ENCODE measurements at places on chromosomes 5 and 9.
A peak's percentile ranks its signal among the peaks of the same experiment; 100 is the strongest.

DNA sequence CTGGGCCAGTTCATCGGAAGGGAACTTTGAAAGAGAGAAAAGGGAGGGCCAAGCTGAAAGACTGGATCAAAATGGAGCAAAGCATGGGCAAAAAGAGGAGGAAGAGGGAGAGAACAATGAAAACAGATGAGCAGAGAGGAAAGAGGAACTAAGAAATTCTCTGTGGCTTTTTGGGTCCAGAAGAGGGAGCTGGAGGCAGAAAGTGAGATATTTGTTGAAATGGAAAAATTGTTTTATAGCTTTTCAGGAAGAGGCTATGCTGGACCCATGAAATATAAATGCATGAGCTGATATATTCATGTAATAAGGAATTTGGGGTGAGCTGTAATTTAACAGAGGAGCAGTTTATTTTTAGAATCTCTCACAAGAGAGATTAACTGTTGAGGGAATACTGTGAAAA is 457.3 kb downstream of the DMAC1 start:
- no peaks in the 10 kb centered on the region for H3K36me3 ChIP-seq
- no peak for DNase-seq
- no peaks in the 10 kb centered on the region for H3K4me1 ChIP-seq
- H3K27ac ChIP-seq = no peak overlapping the region
- no peaks in the 10 kb centered on the region for H3K27me3 ChIP-seq

GRCh38 chr5:100746730-100747129 is 156.4 kb downstream of the ST8SIA4 start:
- no peak overlapping the region for H3K27ac ChIP-seq
- no peak for DNase-seq
- no peaks in the 10 kb centered on the region for H3K36me3 ChIP-seq
- no peaks in the 10 kb centered on the region for H3K4me1 ChIP-seq

DNA sequence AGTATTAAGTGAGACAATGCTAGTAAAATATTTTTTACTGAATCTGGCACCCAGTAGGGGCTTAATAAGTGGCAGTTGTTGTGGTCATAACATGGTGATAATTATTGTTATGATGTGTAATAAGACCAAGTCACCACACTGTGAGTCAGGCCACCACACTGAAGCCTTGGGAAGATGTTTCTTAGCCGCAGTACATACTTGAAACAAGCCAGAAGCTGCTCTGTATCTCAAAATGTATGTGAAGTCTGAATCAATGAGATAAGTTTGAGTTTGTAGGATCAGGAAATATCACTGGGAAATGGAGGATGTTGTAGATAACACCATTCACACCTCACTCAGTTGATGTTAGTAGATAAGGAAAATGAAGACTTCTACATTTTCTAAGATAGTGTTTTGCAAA is 51.3 kb upstream of the PTPN3 start:
- no peak overlapping the region for H3K4me3 ChIP-seq
- no peak for DNase-seq
- no peaks in the 10 kb centered on the region for H3K36me3 ChIP-seq

DNA sequence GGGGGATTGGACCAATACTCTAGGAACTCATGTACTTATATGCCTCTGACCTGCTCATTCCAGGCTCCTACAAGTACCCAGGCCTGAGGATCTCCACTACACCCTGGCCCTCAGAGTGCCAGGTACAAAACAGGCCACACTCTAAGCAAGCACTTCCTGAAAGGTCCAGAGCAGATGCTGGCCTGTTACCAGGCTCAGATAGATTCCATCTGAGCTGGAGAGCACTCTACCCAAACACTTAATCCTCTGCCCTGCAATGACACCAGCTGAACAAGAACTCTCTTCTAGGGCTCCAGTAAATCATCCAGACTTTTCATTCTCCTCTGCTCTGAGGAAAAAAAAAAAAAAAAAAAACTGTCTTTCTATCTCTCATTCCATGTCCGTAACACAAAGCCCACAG is 2.9 kb downstream of the P4HA2 start:
- H3K4me3 ChIP-seq = no peak overlapping the region
- DNase-seq = no peak
- peaks cover 81% of the 10 kb centered on the region for H3K4me1 ChIP-seq
- H3K27me3 ChIP-seq = no peaks in the 10 kb centered on the region

- H3K4me3 ChIP-seq = peak overlapping the region; percentile 41
- H3K36me3 ChIP-seq = no peaks in the 10 kb centered on the region
- no peaks in the 10 kb centered on the region for H3K27me3 ChIP-seq
- no peak for DNase-seq
Measured at GRCh38 chr9:127927988-127928675, 2.4 kb downstream of the PIP5KL1 start.

DNA sequence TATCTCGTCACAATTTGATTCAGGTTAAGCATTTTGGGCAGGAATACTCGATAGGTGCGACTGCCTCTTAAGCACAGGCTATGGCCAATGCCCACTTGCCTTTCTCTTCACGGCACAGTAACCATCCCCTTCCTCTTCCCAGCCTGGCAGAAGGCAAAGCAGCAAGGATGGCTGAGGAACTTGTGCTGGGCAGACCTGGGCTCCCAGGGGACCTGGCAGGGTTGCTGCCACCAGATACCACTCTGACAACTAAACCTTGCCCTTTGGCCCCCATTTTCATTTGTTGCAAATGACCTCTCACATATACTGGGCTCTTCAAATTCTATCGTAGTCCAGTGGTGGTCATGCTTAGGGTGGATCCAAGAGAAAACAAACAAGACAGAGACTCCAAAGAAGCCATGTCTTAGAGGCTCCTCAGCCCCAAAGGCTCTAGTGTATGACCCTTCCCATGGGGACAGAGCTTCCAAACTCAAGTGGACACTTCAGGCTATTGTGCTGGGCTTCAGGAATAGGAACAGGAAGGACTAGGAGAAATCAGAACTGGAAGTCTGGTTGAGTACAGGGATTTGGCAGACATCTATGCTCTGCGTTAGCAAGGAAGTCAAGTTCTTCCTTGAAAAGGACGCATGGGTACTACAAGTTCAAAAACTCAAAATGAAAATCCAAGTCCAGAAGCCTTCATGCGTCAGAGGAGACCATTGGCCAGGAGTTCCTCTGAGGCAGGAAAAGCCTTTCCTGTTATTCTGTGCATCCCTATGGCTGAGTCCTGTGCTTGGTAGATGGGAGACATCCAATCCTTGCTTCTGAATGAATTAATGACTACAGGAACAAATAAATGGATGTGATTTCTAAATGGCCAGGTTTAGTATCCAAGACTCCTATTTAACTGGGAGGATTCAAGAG is 64.6 kb upstream of the PLPP1 start:
- H3K36me3 ChIP-seq = no peaks in the 10 kb centered on the region
- no peaks in the 10 kb centered on the region for H3K27me3 ChIP-seq
- DNase-seq = peak; percentile 86
- H3K27ac ChIP-seq = peak overlapping the region; percentile 78

GRCh38 chr9:36158917-36159316 is 10.3 kb upstream of the CCIN start:
- H3K27ac ChIP-seq = peak overlapping the region; percentile 89
- no peaks in the 10 kb centered on the region for H3K36me3 ChIP-seq
- no peak for DNase-seq

- H3K27me3 ChIP-seq = no peaks in the 10 kb centered on the region
- no peak for DNase-seq
- H3K4me3 ChIP-seq = no peak overlapping the region
Measured at GRCh38 chr5:179151286-179152118, 91.3 kb downstream of the ZNF354C start.

DNA sequence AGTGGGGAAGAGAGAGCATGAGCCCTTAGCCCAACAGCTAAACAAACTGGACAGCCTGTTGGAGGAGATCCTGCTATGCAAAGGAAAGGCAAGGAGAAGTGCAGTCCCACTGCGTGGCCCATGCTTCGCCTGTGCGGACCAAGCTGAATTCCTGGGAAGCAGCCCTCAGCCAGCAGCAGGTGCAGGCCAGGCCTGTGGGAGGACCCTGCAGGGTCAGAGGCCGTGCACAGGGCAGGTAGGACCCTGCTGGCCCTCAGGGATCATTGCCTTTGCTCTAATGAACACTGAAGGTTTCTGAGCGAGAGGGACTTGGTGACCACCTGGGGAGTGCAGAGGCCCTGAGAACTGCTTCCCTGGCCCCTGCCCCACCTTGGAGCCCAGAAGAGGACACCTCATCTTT is 6.0 kb upstream of the SLC6A19 start:
- H3K27ac ChIP-seq = no peak overlapping the region
- H3K27me3 ChIP-seq = no peaks in the 10 kb centered on the region

DNA sequence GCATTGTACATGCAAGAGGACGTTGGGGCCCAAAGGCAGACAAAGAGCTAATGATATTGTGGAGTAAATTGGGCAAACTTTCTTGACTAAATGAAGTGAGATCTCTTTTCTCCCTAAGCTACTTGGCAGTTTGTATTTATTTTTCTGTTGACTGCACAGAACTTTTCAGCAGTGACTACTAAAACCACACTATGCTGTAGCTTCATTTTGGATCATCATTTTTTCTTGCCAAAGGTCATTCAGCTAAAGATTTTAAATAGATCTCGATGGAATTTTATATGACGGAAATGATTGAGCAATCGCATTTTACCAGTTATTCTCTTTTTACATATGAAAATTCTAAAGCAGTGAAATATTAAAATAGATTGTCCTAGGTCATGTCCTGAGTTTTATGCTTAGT is 286.1 kb upstream of the ACTBL2 start:
- no peaks in the 10 kb centered on the region for H3K36me3 ChIP-seq
- no peak overlapping the region for H3K27ac ChIP-seq
- no peaks in the 10 kb centered on the region for H3K4me1 ChIP-seq
- no peak for DNase-seq
- no peak overlapping the region for H3K4me3 ChIP-seq

DNA sequence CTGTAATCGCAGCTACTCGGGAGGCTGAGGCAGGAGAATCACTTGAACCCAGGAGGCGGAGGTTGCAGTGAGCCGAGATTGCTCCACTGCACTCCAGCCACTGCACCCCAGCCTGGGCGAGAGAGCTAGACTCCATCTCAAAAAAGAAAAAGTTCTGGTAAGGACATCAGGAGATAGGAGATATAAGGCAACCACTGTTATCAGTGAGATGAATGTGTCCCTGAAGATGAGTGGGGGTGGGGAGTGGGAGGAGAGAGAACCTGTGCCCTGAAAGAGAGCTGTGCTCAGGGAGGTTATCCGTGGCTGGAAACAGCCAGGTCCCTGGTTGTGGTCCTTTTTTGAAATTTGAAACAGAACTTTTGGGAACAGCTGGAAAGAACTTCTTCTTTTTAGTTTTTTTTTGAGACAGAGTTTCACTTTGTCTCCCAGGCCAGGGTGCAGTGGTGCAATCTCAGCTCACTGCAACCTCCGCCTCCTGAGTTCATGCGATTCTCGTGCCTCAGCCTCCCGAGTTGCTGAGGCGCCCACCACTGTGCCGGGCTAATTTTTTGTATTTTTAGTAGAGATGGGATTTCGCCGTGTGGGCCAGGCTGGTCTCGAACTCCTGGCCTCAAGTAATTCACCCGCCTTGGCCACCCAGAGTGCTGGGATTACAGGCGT is 2.6 kb downstream of the PTPA start:
- H3K36me3 ChIP-seq = no peaks in the 10 kb centered on the region
- no peak overlapping the region for H3K27ac ChIP-seq
- H3K4me1 ChIP-seq = peaks cover 41% of the 10 kb centered on the region
- DNase-seq = no peak
- no peak overlapping the region for H3K4me3 ChIP-seq
- no peaks in the 10 kb centered on the region for H3K27me3 ChIP-seq

DNA sequence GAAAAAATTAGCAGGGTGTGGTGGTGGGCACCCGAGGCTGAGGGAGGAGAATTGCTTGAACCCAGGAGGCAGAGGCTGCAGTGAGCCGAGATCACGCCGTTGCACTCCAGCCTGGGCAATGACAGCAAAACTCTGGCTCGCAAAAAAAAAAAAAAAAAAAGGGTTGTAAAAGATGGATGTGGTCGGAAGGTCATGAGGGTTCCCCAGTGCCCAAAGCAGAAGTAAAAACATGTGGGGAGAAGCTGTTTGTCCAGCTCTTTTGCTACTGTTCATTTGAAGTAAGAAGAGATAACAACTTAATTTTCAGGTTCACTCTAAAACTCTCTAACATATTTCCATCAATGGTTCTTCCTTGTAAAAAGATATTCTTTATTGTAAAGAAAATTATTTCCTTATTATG is 57.1 kb upstream of the GOLPH3 start:
- H3K36me3 ChIP-seq = no peaks in the 10 kb centered on the region
- DNase-seq = no peak
- H3K27ac ChIP-seq = no peak overlapping the region
- H3K4me1 ChIP-seq = peaks cover 39% of the 10 kb centered on the region
- H3K4me3 ChIP-seq = no peak overlapping the region

DNA sequence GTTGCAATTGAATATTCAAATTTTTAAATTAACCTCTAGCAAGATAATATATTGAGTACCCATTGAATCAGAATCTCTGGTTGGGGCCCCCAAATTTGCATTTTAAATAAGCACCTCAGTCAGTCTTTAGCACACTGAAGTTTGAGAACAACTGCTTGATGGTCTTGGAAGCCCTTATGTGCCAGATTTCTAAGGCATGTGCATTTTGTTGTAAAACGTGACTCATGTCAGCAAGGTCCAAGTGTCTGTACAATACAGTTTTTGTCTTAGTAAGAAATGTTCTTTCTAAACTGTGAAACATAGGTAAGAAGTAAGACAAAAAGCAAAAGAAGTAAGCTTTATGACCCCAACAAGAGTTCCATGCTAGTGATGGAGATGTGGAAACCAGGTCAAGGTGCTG is 59.1 kb upstream of the PHF2 start:
- H3K4me3 ChIP-seq = no peak overlapping the region
- no peaks in the 10 kb centered on the region for H3K36me3 ChIP-seq
- H3K4me1 ChIP-seq = peaks cover 3% of the 10 kb centered on the region
- DNase-seq = no peak

GRCh38 chr5:158203261-158203660 is 344.3 kb upstream of the CLINT1 start:
- DNase-seq = no peak
- no peaks in the 10 kb centered on the region for H3K4me1 ChIP-seq
- H3K27ac ChIP-seq = no peak overlapping the region
- H3K4me3 ChIP-seq = no peak overlapping the region

GRCh38 chr5:125550274-125550673 is 803.8 kb upstream of the ZNF608 start:
- no peak overlapping the region for H3K27ac ChIP-seq
- no peaks in the 10 kb centered on the region for H3K27me3 ChIP-seq
- no peak for DNase-seq
- no peaks in the 10 kb centered on the region for H3K36me3 ChIP-seq
- H3K4me3 ChIP-seq = no peak overlapping the region

DNA sequence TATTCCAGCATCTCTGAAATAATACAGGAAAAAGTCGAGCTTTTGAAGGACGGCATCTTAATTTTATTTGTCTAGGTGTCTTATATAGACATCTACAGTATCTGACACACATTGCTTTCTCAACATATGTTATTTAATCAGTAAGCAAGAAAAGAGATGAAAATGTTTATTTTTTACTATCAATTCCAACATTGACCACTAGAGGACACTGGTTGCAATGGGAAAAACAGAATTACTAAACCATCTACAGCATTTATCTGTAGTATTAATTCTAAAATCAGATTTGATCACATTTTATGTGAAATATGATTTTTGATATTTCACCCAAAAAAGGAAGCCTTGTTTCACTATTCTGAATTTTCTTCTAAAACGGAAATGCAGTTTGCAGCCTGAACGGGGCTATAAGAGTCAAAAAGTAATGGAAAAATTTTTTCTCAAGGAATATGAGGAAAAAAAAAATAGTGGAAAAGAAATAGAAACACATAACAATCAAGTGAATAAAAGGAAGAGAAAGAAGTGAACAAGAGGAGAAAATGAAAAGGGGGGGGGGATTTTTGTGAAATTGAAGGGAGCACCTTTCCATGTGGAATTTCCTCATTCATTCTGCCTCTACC is 98.6 kb downstream of the OSTF1 start:
- no peak overlapping the region for H3K27ac ChIP-seq
- H3K4me3 ChIP-seq = no peak overlapping the region
- H3K36me3 ChIP-seq = no peaks in the 10 kb centered on the region
